Muscle of back (tissue), 13 donors: ENCODE measurements at places on chromosomes 2 and 18. TPM values are rescaled to one million over a fixed set of nuclear protein-coding genes. Genes with fewer than 3 reads are reported as not detected.

DNA sequence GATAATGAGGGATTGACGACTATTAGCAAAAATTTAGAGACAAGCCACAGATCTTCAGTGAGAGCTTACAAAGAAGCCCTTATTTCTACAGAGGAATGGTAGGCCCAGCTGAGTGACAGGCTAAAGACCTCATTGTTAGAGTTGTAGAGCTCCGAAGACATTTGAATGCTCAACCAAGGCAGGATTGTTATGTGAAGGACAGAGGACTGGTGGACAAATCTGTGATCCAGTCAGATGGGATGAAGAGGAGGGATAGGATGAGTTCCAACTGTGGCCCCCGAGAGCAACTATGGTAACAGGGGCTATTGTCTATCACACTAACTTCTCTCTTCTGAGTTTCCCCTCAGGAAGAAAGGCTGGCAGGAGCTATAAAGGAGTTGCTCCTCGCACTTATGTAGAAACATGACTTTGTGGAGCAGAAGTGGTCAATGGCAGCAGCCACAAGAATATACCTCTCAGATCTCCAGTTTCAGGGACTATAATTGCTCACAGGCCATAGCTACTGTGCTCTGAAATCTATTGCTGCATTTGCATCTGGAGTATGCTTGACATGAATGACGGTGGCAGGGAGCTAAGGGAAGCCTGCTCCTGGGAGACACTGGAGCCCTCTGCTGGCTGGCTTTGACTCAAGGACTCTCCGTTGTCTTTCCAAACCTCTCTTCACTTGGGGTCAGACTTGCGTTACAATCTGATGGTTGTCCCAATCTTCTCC lies 50.3 kb upstream of the GREB1L start:
- DNase-seq: peak; percentile 44

DNA sequence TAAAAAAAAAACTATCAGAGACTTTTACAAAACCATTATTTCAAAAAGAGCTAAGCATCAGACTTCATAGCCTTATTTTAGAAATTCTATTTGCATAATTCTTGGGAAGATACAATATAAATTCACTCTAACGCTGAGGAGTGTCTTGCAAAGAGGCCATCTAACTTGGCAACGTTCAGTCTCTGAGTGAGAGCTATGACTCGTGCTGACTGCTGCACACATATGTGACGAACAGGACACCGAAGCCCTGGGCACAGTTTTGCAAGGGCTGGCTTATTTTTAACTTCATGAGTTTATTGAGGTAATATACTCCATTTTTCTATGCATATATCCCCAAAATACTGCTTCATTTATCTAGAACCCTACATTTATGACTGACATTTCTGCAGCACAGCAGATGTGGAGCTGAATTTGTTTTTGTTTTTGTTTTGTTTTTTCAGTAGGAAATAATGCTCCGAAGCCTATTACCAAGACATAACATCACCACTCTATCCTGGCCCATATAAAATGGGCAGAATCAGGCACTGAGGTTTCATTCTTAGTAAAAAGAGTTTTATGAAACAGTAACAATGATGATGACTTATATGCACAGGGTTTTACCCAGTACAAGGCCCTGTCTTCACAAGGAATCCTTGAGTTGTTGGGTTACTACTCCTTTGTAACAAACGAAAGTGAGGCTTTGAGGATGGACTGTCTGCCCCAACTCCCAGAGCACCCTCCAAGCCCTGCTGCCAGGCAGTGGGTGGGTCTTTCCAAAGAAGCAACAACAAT lies 68.3 kb downstream of the CRACDL start:
- DNase-seq: peak; percentile 2

- no peak for DNase-seq
Observed at GRCh38 chr2:85757860-85758259, 4.1 kb downstream of the ATOH8 start.

- no peak for DNase-seq
Observed at GRCh38 chr2:231461516-231461971, 2.7 kb downstream of the NCL start.

DNA sequence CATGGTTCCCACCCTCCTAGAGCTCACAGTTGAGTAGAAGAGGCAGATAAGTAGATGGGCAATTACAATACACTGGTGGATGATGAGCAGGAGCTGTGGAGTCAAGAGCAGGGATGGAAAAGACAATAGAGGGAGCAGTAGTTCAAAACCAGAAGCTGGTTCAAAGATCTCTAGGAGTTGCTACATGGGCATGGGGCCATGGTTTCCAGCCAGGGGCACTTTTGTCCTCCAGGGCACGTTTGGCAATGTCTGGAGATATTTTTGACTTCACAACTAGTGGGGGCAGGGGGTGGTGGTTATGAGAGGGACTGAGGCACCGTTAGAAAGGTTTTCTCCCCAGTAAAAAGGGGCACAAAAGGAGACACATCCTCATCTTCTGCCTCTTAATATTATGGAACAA lies 236.0 kb downstream of the DYSF start:
- DNase-seq: no peak

DNA sequence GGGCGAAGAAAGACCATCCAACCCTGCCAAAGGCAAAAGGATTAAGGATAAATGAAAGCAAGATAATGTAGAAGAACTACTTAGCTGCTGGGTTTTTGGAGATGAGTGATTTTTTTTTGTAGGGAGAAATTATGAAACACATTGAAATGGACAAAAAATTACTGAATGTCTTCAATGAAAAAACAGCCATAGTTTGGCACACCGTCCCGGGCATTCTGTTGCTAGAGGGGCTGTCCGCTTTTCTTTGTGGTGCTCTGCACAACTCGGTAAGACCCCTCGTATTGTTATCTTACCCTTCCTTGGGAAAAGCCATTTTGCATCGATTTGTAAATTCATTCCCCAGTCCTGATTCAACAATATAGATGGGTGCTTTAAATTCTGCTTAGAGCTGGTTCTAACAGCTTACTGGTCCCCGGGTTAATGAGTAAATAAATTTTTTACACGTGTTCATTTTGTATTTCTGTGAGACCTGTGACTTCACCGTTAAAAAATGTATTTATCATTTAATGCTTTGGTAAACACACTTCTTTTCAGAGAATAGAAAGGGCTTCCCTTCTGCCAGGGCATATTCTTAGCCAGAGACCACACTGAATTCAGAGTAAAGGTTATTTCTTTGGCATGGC lies 912 bp upstream of the LAPTM4A start:
- no peak for DNase-seq

DNA sequence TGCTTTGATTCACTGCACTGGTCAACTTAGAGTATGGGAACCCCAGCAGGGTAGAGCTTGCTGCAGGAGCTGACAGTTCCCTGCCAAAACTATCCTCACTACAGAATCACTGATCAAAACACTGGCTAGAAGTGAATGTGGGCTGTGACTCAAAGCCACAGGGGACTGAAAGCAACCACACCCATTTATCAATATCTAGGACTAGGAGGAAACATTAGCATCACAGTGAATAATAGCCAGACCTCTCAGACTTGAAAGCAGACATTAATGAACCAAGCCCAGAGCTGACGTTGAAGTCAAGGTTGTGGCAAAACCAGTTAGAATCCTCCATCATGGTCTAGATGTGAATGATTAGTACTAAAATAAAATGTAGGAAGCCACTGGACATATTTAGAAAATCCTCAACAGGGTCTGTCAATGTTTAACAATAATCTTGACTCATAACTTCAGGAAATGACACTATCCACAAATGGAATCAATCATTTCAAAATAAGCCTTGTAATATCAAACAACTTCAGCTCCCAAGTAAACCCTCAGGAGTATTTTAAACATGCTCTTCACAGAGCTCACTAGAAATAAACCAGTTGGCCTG lies 131.4 kb downstream of the CDH20 start:
- DNase-seq: no peak

DNA sequence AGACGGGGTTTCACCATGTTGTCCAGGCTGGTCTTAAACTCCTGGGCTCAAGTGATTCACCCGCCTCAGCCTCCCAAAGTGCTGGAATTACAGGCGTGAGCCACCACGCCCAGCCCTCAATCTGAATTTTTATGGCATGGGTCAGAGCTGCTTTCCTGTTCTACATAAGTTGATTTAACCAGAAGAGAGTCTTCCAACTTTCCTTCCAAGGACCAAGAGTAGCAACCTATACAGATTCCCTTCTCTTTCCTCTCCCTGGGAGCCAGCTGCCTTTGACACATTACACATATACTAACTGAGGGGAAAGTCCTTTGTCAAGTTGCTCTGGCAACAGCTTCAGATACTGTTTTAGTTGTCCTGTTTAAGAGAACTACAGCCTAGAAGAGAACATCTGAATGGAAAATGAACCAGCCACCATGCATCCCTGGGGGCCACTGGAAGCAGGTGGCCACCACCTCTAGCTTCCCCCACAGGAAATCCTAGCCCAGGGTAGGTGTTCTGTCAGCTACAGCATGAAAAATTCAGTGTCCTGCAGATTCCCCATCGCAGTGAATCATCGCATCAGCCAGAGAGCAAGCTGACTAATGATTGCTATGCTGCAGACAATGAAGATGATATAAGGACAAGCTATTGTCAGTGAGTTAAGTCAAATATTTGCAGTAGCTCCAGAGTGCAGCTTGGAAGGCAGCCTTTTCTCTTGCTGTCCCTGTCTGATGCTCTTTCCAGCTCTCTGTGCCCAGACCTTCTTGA lies 62.9 kb downstream of the POMC start:
- peak; percentile 49 for DNase-seq

GRCh38 chr18:8754995-8755960 lies 49.9 kb downstream of the MTCL1 start:
- peak; percentile 67 for DNase-seq

DNA sequence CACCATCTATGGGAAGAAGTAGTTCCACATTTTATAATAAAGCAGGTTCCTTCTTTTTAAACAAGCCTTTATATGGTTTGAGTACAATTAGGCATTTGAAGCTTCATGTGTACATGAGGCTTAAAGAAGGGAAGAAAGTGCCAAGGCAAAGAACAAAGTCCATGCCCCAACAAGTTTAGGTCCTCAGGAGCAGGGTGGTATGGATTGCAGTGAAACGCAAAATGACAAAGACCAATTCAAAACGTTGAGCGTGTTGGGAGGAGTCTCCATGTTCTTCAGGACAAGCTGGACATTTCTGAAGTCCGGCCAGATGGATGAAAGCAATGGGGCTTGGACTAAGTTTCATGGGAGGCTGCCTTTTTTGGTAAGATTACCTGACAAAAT lies 78.8 kb upstream of the FZD5 start:
- DNase-seq: no peak

- no peak for DNase-seq
Observed at GRCh38 chr2:174383796-174384195, 11.7 kb upstream of the SCRN3 start.

DNA sequence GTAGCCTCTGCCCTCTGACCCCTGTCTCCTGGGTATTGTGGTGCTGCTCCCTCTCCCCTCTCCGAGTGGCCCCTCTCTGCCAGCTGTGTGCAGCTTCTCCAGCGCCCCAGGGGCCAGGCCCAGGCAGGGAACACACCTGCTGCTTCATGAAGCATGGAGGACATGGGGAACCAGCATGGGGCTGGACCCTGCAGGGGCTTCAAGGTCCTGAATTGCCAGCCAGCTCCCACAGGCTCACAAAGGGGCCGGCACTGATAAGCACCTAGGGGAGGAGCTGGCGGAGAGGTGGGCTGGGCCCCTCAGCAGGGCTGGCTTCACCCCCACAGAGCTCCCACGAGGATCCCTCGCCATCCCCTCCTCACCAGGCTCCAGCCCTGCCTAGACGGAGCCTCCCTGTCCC lies 77.4 kb upstream of the GPC1 start:
- no peak for DNase-seq

- DNase-seq: no peak
Observed at GRCh38 chr18:6021306-6022073, 126.2 kb upstream of the TMEM200C start.

DNA sequence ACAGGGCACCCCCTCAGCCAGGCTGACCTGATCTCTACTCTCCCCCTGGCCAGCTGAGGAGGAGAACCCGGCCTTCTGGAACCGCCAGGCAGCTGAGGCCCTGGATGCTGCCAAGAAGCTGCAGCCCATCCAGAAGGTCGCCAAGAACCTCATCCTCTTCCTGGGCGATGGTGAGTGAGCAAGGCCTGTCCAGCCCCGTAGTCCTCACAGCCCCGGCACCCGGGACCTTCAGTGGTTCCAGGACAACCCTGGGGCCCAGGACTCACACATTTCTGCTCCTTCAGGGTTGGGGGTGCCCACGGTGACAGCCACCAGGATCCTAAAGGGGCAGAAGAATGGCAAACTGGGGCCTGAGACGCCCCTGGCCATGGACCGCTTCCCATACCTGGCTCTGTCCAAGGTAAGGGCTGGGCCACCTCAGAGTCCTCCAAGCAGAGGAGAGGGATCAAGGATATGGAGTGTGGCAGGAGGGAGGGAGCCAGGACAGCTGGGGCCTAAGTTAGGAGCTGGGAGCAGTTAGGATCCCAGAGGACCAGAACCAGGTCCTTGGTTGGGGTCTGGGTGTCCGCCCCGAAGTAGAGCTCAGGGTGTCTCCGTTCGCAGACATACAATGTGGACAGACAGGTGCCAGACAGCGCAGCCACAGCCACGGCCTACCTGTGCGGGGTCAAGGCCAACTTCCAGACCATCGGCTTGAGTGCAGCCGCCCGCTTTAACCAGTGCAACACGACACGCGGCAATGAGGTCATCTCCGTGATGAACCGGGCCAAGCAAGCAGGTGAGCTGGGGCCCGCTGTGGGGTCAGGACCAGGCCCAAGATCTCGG lies 555 bp downstream of the ALPI start:
- no peak for DNase-seq

GRCh38 chr18:48639772-48640432 lies 101.1 kb downstream of the CTIF start:
- DNase-seq: no peak

GRCh38 chr2:70964596-70965386 lies 13.6 kb upstream of the ANKRD53 start:
- DNase-seq: peak; percentile 68

DNA sequence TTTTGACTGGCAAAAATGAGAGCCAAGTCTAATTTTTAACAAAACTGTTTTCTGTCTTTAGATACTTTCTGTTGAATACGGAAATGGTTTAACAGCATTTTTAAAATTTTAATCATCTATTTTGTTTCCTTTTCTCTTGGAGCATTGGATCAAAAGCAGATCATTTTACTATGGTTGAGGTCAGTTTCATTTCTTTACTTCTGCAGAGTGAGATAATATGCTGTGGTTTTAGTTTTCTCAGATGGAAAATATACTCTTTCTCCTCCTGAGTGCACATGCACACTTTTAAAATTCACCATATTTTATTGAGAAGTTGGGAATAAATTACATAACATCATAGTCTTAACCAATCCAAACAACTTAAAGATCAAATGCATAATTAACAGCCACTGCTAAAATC lies 283.3 kb downstream of the SLC8A1 start:
- no peak for DNase-seq

Gene HOXD8
- 43.1 TPM for polyA plus RNA-seq

Gene SLC25A52
- not detected for polyA plus RNA-seq

Gene TSGA10
- polyA plus RNA-seq: 3.2 TPM

Gene INHBB
- 0.43 TPM for polyA plus RNA-seq
